AG10803 (cell line): ENCODE measurements at places on chromosomes 5 and 9.

- no peak for DNase-seq
These were observed 16.6 kb upstream of the ENC1 start for GRCh38 chr5:74657165-74657564.

DNA sequence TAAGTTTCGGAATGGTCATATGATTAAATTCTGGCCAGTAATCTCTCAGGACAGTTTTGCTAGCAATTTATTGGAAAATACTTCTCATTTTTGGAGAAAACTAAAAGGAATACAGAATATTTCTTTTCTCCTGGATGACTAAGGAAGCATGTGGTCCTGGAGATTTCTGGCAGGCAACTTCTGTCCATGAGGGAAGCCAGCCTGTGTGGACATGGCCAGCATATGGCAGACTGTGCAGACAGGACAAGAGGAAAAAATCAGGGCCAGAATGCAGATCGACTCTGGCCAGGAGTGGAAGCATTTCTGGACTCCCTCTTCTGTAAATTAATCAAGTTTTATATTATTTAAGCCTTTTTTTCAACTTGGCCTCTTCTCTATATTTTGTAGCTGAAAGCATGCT is 100.4 kb upstream of the CDH18 start:
- no peak for DNase-seq

DNA sequence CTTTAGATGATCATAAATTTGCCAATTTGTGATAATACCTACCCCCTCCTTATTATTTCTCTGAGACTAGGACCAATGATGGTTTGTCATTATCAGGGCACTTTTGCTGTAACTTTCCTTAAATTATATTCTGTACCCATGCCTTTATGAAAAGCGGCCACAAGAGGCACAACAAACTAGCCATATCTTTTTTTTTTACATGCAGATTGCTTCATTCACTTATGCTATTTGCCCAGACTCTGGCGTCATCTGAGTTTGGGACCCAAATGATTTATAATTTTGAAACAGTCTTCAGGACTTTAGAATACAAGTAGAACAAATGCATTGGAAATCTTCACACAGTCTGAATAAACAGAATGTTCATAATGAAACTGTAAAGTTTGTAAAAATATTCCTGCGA is 408.1 kb downstream of the MAT2B start:
- DNase-seq, result peak; percentile 21

DNA sequence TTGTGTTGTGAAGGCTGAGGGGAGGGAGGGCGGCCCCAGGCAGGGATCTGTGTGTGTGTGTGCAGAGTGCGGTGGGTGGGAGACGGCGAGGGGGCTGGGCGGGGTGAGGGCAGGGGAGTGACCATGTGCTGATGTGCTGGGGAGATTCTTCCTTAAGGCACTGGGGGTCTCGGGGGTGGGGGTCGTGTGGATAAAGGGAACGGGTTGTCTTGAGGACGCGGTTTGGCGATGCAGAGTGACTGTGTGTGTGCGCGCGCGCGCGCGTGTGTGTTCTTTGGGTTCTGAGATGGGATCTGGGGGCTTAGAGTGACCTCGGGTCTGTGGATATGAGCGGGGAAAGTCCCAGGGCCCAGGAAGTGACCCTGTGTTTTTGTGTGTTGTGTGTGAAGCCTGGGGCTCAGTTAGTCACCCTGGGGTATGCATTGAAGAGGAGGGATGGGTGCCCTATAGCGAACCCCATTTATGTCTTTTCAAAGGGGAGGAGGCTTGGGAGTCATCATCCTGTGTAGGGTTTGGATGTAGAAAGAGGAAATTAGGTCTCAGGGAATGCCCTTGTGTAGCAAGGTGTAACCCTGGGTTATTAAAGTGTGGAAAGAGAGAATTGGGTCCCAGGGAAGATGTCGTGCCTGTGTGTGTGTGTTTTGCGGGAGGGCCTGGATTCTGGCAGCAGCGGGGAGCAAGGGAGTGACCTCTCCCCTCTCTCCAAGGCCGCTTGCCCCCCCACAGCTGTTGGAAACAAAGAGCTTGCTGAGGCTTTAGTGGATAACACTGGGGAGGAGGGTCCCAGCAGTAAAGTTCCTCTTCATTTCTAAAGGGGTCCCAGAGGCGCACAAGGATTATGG is 1.4 kb downstream of the TMEFF1 start:
- DNase-seq, result no peak
